ENCODE measurements at places on chromosomes 12 and 14.
A peak's percentile ranks its signal among the peaks of the same experiment; 100 is the strongest.

DNA sequence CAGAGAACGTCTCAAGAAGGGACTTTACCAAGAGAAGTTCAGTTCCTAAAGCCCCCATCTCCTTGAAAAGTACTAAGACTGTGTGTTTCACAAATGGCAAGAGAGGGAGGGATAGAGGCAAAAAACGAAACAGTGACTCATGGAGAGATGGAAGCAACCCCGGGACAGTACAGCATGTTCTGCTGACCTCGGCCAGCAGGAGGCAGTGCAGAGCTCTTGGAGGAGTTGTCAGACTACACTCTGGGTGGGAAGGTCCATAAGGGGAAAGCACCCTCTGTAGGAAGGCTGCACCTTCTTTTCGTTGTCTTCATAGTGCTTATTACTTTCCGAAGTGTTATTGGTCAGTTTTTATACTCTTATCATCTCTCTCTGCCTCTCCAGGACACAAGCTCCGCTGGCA lies 525.2 kb upstream of the CCDC196 start:
- DNase-seq = peak; percentile 13

DNA sequence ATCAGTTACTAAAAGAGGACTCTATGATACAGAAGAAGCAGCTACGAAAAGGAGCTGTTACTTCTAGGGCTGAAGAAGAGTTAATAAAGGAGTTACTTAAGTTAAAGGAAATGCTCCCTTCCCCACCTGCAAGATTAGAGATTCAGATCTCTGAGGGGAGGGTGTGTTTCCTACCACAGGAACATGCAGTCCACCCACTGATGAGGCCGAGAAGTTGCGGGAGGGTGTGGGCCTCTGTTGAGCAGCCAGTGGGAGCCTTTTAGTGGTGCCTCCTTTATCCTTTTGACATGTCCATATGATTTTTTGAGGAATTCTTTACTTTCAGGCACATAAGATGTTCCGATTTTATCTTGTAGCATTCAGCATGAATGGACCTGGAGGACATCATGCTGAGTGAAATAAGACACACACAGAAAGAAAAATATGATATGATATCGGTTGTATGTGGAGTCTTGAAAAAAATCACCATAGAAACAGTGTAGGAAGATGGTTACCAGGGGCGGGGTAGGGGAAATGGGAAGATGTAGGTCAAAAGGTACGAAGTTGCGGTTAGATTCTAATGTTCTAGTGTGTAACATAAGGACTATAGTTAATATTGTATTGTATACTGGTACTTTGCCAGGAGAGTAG lies 4.4 kb upstream of the M6PR start:
- DNase-seq = no peak

GRCh38 chr14:65255029-65255545 lies 152.8 kb upstream of the MAX start:
- no peak for DNase-seq

- DNase-seq = no peak
These were observed 121.3 kb upstream of the IGF1 start for GRCh38 chr12:102601621-102602020.

- no peak for DNase-seq
These were observed 903 bp downstream of the PARPBP start for GRCh38 chr12:102120886-102121285.

GRCh38 chr12:58285551-58285950 lies 344.2 kb downstream of the ATP23 start:
- no peak for DNase-seq

DNA sequence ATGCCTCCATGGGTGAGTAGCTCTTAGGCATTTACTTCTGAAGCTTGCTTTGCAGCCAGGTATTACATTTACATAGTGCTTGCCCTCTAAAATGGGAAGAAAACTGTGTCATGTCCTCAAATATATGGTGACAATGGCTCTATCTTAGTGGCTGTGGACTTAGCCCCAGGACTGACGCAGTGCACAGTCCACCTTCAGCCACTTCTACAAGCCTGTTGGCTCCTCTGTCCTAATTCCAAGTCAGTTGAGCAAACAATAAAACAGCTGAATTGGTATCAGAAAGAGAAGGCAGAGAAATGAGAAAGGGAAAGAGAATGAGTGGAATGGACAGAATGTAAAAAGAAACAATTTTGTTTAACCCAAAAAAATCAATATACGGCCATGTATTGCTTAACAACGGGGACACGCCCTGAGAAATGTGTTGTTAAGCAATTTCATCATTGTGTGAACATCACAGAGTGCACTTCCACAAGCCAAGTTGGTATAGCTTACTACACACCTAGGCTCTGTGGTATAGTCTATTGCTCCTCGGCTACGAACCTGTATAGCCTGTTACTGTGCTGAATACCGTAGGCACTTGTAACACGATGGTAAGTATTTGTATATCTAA lies 93.5 kb downstream of the GRIN2B start:
- DNase-seq = no peak

- DNase-seq = no peak
These were observed 26.8 kb downstream of the FERMT2 start for GRCh38 chr14:52923902-52924575.

- no peak for DNase-seq
These were observed 293.5 kb upstream of the LRFN5 start for GRCh38 chr14:41313196-41313595.

- DNase-seq = no peak
These were observed 26.9 kb downstream of the CLMN start for GRCh38 chr14:95292660-95293425.

GRCh38 chr12:94150240-94151121 lies 2.1 kb downstream of the PLXNC1 start:
- peak; percentile 41 for DNase-seq

DNA sequence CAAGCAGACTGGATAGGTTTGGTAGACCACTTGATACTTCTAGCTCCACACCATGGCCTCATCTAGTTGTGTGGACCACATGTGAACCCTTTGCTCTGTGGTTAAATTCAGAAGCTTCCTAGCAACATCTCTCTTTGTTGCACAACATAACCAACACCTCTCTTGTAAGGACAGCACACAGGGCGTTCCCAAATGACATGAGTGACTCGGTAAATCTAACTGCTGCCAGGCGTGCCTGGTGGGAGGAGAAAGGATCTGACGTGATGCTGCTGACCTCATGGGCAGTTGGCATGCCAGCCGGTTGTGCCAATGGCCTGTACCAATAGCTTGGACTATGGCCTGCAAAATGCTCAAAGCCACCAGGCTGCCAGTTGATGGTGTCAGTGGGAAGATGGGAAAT lies 93.8 kb downstream of the CPSF2 start:
- DNase-seq = no peak

DNA sequence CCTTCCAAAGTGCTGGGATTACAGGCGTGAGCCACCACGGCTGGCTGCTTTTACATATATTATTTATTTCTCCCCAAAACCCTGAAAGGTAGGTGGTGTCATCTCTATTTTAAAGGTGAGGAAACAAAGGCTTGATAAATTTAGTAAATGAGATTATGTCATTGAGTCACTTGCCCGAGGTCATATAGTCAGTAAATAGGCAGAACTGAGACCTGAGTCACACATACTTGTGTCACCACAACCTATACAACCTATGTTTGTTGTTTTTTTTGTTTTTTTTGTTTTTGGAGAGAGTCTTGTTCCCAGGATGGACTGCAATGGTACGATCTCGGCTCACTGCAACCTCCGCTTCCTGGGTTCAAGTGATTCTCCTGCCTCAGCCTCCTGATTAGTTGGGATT lies 12.8 kb downstream of the TSFM start:
- DNase-seq = no peak

GRCh38 chr12:108633534-108634248 lies at the start of gene SELPLG:
Gene SELPLG, minus strand, starts transcription at chr12:108633894. Its CDS starts 9,587 bp downstream, at chr12:108624307.
- peak; percentile 83 for DNase-seq

GRCh38 chr12:79964100-79964627 lies 29.3 kb upstream of the PPP1R12A start:
- DNase-seq = no peak

DNA sequence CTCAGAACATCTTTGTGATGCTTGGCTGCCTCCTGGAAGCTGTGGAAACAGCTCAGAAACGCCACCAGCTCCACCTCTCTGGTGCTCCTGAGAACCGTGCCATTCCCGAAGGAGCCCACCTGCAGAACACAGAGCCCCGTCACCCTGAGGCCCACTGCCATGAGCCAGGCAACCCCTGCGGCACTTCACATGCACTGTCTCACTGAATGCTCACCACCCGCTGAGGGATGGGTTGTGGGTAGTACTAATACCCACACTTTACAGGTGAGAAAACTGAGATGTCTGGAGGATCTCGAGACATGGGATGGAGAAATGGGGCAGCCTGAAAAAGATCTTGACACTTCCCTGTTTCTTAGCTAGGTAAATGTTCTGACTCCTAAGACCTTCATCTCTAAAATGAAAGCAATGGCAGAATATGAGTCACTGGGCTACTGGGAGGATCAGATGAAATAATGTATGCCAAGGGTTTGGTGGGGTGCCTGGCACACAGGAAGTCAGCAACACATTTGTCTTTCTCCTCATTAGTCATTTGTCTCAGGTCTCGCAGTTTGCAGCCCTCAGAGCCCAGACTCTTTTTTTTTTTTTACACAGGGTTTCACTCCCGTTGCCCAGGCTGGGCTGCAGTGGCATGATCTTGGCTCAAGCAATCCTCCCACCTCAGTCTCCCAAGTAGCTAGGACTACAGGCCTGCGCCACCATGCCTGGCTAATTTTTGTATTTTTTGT lies 5.3 kb downstream of the OASL start:
- no peak for DNase-seq

DNA sequence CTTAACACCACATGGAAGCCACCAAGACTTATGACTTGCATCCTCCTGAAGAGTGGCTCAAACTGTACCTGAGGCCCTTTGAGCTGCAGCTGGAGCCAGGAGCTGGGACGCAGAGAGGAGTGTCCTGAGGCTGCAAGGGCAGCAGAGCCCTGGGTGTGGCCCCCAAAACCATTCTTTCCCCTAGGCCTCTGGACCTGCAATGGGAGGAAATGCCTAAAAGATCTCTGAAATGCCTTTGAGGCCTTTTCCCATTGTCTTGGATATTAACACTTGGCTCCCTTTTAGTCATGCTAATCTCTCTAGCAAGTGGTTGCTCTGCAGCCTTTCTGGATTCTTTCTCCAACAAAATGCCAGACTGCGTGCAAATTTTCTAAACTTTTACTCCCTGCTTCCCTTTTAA lies 156.1 kb downstream of the SLC38A4 start:
- no peak for DNase-seq

- no peak for DNase-seq
These were observed at the start of gene ASB2 for GRCh38 chr14:93976477-93977057. Gene ASB2, minus strand, starts transcription at chr14:93976570. Its CDS starts 12,031 bp downstream, at chr14:93964539.

DNA sequence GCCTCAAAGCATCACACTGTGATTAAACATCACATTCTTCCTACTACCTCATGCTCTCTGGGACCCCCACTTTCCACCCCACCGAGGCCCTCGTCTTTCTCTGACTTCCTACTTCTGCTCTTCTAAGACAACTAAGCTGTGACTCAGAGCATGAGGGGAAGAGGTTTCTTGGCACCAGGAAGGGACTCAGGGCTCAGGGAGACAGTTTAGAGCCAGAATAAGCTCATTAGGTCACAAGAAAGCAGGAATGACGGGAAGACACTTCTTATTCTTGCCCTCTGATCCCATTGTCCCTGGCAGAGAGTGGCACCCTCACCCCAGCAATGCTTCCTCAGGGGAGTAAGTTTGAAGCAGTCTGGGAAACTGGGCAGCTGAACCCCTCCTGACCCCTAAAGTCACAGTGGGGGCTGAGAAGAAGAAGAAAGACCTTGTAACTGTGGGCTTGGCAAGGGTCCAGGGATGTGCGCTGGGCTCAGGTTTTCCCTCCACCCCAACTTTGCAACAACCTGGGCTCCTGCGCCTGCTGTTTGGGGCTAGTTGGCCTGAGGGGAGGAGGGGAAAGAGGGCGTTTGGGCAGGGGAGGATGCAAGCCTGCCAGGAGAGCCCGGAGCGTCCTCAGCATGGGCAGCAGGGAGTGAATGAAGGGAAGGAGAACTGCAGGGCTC lies 64.6 kb upstream of the ACTN1 start:
- DNase-seq = no peak

DNA sequence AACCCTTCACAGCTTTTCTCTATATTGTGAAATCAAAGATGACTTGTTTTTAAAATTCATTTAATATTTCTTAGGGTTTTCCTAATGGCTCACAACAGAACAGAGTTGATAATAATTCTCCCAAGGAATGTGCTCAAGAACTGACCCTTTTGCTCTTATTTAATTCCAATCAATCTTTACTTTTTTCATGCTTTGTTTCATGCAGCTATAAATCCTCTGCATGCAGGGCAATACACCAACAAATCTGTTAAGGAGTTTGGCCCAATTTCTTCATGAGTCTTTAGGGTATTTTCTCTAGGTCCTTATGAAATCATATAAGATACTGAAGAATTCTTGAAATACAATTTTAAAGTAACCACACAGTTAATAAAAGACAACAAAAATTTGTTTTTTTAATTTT lies 264.2 kb downstream of the SLC6A15 start:
- DNase-seq = no peak

DNA sequence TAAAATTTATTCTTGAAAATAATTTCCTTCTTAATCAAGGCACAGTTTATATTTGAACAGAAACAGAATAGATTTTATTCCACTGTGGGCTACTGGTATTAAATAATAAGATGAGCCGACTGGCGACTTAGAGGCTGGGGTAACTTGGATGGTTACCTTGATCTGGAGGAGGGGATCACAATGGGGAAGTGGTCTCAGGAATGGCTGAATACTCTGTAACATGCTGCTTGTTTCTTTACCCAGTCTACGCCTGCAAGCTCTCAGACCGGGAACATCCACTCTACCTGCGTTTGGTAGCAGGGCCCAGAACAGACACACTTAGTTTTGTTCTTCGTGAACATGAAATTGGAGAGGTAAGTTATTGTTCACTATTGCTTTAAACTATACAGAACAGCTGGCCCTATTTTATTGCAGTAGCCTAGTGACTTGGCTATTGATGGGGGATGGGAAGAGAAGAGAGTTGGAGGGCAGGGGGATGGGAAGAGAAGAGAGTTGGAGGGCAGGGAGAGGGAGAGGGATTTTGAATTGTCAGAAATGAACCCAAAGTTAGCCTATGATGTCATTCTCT lies 67.9 kb downstream of the GNS start:
- DNase-seq = no peak

DNA sequence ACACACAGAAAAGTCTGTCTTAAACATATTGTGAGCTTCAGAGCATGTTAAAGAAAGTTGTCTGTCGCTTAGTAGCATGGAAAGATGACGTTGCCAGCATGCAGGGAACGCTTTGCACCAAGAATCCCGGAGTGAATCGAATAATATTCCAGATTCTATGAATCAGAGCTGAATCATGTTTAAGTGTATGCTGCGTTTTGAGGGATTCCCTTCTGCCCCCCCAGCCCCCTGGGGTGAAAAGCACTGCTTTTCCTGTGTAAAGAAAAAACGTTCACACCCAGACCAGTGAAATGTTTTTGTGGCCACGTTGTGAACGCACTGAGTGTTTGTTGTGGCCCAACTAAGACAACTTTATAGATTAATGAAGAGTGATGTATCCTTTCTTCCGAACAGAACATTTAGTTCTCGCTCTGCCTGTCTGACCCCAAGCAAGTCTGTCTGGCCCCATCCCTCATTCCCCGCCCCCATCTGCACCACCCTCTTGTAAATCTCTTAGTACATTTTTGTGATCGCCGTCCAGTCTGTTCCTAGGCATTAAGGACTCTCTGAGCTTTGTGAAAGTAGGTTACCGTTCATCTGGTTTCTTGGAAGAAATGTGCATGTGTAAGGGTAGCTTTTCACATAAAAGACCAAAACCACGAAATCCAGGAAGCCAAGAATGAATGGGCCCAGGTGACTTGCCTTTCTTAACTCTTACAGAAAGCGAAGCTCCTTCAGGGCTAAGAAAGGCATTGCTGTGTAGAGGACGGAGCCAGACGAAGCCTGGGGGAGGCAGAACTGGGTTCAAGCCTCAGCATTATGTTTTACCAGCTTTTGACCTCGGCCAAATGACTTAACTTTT lies 103.0 kb downstream of the SAMD4A start:
- DNase-seq = no peak

- DNase-seq = no peak
These were observed 29.1 kb downstream of the CHST11 start for GRCh38 chr12:104485651-104486362.
